ENCODE measurements at places on chromosomes 6 and 20.

DNA sequence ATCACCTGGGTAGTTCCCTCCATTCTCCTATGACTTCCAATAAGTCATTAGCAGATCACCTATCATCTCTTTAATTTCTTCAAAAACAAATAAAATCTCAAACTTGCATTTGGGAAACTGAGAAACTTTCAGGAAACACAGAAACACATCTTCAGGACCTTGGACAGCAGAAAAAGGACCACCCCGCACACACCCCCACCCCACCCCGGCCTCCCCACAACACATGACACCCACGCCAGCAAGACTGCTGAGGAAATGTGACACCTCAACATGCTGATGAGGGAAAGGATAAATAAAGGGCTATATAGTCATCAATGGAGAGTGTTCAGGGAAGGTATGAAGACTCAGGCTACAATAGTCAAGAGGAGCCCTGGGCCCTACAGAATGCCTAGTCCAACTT is 15.6 kb upstream of the TRIM39 start:
- no peak for DNase-seq

DNA sequence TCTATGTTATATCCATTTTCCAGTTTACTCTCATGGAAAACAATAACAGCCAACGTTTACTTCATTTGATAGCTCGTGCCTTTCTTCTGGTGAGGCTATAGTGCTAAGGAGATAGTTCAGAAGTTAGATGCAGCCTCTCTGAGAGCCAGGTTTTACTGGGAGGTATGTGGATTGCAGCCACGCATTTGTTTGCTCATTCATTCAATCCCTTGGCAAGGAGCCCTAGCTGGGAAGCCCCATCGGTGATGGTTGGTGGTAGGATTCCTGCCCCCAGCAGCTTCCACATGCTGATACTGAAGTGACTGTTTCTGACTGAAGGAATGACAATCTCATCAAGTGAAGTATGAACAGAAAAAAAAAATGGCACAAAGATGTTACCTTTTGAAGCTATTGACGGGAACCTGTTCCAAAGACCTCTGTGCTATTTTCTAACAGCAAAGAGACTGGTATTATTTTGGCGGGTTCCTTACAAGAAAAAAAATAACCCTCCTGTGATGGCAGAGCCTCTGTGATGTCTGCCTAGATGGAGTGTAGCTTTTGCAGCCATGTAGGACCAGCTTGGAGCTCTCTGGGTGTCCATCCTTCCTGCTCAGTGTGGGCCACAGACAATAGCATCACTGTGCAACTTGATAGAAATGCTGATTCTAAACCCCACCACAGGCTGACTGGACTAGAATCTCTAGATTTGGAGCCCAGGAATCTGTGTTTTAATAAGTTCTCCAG is 30.6 kb downstream of the SNAP25 start:
- DNase-seq = no peak

DNA sequence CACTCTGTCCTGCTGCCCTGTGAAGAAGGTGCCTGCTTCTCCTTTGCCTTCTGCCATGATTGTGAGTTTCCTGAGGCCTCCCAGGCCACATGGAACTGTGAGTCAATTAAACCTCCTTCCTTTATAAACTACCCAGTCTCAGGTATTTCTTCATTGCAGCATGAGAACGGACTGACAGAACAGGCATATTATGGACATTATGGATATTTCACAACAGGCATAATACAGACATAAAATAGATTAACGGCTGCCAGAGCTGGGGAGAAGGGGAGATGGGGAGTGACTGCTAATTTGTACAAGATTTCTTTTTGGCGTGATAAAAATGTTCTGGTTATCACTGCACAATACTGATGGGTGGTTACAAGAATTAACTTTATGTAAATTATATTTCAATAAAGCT is 29.4 kb downstream of the TRPC4AP start:
- no peak for DNase-seq

GRCh38 chr6:12258591-12259075 is 31.5 kb upstream of the EDN1 start:
- DNase-seq = no peak

- no peak for DNase-seq
Measured at GRCh38 chr20:62319346-62319909, 16.6 kb downstream of the ADRM1 start.

- DNase-seq = no peak
Measured at GRCh38 chr6:55239099-55239498, 64.8 kb downstream of the HCRTR2 start.

GRCh38 chr6:106114492-106114891 is 28.4 kb downstream of the PRDM1 start:
- no peak for DNase-seq

DNA sequence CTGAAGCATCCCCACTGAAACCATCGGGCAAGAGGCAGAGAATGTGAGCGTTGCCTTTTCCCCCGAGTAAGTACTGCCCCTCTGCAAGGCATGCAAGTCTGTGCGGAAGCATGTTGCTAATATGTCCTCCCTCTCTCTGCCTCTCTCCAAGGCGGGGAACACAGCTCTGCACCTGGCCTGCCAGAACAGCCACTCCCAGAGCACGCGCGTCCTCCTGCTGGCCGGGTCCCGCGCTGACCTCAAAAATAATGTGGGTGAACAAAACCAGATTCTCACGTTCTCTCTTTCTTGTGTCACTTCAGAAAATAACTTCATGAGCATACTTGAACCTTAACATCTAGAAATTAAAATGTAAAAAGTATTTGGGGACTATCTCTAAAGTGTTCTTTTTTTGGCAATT is 26.4 kb downstream of the LYRM2 start:
- DNase-seq = no peak

- no peak for DNase-seq
Measured at GRCh38 chr6:72689107-72689954, 67.5 kb downstream of the KCNQ5 start.

DNA sequence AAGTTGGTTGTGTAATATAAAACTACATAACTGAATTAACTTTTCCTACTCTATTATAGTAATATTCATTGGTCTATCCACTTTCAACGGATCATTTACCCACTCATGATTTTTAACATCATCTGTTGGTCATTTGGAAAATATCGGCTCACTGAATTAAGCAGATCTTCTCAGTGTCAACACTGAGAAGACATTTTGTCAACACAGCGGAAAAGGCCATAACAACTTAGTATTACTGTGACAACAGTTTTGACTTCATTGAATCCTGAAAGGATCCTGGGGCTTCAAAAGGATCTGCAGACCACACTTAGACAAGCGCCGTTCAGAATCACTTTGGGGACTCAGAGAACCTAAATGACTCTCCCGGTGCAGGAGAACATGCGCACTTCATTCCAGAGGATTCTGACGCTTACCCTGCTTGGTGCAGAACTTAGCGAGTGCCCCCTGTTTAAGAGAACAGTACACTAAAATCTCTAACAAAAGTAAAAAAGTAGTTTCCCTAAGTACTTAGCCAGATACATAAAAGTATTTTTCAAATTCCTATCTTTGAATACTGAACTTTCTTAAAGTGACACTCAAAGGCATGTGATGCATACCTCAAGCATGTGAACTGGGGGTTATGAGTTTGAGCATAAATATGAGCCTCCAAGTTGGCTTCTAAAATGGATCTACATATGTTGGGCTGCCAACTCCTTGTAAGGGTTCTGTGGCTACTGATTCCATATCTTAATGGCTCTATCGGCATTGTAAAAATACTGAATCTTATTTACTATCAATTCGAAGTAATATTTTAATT is 4.0 kb downstream of the ZBTB2 start:
- no peak for DNase-seq

DNA sequence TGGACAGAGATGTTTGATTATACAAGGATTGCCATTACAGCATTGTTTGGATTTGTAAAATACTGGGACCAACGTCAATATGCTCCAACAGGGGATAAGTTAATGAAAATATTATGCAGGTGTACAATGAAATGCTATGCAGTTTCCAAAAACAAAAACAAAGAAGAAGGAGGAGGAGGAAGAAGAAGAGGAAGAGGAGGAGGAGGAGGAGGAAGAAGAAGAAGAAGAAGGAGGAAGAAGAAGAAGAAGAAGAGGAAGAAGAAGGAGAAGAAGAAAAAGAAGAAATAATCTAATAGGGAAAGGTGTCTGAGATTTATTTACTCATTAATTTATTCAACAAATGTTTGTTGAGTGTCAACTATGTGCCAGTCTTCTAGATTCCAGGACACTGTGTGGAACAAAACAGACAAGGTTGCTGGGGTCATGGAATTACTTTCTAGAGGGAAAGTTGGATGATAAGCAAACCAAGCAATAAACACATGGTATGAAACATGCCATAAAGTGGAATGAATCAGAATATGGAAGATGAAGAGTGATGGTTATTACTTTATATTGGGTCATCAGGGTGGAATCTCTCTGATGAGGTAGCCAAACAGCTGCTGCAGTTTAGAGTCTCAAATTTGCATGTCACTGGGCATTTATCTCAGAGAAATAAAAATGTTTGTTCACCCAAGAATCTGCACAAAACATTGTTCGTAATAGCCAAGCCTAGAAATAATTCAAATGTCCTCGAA is 6.3 kb upstream of the TRIM27 start:
- DNase-seq = no peak

GRCh38 chr6:36594816-36595643 is 868 bp downstream of the SRSF3 start:
- DNase-seq = no peak

- DNase-seq = no peak
Measured at GRCh38 chr20:12022126-12022525, 104.4 kb downstream of the BTBD3 start.

DNA sequence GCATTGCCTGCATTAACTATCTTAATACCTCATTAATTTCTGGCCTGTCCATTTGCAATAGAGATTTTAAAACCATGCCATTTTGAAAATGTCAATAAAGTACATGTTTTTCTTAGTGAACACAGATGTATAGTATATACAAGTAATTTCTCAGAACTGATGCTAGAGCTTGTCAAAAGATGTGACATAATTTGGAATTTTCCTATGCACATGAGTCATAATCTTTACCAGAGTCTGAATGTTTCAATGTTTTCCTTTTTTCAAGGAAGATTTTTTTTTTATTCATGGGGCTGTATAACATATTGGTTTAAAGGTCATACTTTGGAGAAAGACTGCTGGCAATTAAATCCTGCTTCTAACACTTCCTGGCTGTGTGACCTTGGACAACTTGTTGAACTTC is 1347.5 kb upstream of the ADGRB3 start:
- DNase-seq = no peak

- DNase-seq = no peak
Measured at GRCh38 chr6:79630380-79630882, 698 bp upstream of the SH3BGRL2 start.

GRCh38 chr6:138555421-138555988 is 56.2 kb upstream of the NHSL1 start:
- DNase-seq = no peak

GRCh38 chr20:59299945-59300332 is 472 bp upstream of the EDN3 start:
- no peak for DNase-seq

GRCh38 chr6:117521791-117522502 is 39.5 kb downstream of the DCBLD1 start:
- DNase-seq = no peak
